RPMI7951 (cell line): ENCODE measurements at places on chromosomes 12 and 14. TPM values are rescaled to one million over a fixed set of nuclear protein-coding genes. Genes with fewer than 3 reads are reported as not detected.

Gene CELA1
- 0.10 TPM in 1 of 2 replicates, not detected in the other for total RNA-seq

Gene TEX22
- not detected in 2 replicates for total RNA-seq

Gene TTC6
- 0.10 TPM in 1 of 2 replicates, not detected in the other for total RNA-seq

Gene A2M
- 29.7 and 35.4 TPM in 2 replicates for total RNA-seq

Gene GPR162
- 1.8 and 2.5 TPM in 2 replicates for total RNA-seq

Gene HOXC9
- 4.3 and 5.9 TPM in 2 replicates for total RNA-seq

Gene MGP
- total RNA-seq = 5.9 and 7.9 TPM in 2 replicates

Gene SDS
- total RNA-seq = not detected in 2 replicates

Gene PLEKHD1
- total RNA-seq = not detected in 2 replicates

Gene GPR135
- total RNA-seq = 0.48 and 0.68 TPM in 2 replicates

Gene RD3L
- not detected in 2 replicates for total RNA-seq

Gene MANSC1
- total RNA-seq = 3.3 and 8.5 TPM in 2 replicates

Gene GPR137C
- 0.49 and 1.1 TPM in 2 replicates for total RNA-seq

Gene SPPL3
- total RNA-seq = 7.1 and 8.4 TPM in 2 replicates

Gene SLC5A8
- total RNA-seq = not detected in 2 replicates

Gene HOTAIR
- not detected in 2 replicates for total RNA-seq

Gene IAPP
- total RNA-seq = not detected in 2 replicates

Gene HCAR3
- total RNA-seq = not detected in 2 replicates

Gene KRT6B
- not detected in 2 replicates for total RNA-seq

Gene CNIH1
- total RNA-seq = 157 and 175 TPM in 2 replicates

Gene WNT1
- total RNA-seq = not detected in 2 replicates

Gene MDM2
- total RNA-seq = 17.5 and 24.2 TPM in 2 replicates

Gene GPR68
- 16.7 and 18.6 TPM in 2 replicates for total RNA-seq

Gene FBLN5
- under 0.01 TPM in 1 of 2 replicates, not detected in the other for total RNA-seq

Gene LRP1-AS
- total RNA-seq = not detected in 2 replicates

Gene RPL10L
- total RNA-seq = not detected in 2 replicates
